ENCODE measurements at places on chromosomes 16 and 17.

GRCh38 chr16:23597003-23597756, 1.1 kb upstream of the NDUFAB1 start:
- peak; percentile 18 for ATAC-seq

DNA sequence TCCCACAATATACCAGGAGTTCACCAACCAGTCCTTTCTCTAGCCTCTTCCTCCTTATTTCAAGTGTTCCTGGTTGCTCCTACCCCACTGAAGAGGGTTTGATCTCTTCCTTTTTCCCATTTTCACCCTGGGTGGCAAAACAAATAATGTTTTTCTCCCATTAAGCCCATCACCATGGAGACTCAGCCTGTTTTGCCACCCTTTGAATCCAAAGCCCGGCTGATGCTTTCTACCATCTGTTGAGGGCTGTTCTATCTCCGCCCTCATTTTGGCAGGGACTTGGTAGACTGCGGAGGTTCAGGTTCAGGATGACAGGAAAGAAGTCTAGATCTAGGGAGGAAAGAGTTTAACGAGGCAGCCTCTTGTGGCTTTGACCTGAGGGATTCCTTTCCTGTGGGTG, 2.6 kb downstream of the DNAH2 start:
- no peak for ATAC-seq

DNA sequence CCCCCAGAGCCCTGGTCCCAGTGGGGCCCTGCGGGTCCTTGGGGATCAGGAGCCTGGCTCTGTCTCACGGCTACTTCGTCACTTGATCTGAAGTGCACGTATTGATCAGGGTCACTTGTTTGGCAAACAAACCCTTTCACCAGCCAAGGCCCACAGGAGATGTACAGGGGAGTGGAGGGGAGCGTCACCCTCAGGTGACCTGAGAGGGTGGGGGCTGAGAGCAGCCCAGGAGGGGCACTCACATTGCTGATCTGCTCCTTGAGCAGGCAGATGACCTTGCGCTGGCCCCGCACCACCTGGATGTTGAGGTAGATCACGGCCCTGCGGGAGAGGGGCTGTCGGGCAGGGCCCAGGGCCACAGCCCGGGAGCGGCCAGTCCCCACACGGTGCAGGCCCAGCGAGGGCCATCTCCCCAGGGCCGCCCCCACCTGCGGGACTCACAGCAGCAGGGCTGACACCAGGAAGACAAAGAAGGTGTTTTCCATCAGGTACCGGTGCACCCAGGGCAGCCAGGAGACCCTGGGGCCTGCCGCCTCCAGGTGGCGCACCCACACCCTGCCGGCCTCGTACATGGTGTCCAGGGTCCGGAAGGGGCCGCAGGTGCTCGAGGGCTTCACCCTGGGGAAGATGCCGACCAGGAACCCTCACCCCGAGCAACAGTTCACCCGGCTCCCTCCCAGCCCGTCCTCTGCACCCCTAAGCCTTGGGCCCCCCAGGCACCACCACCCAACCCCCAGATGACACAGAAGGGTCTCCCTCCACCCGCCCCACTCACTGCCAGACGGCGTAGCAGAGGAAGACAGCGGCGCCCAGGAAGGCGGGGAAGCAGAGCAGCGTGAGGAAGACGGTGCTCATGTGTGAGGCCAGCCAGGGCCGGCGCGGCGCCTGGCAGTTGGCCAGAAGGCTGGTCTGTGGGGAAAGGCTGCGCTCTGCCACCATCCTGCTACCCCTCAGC, 11.3 kb downstream of the TMC6 start:
- ATAC-seq: peak; percentile 60

GRCh38 chr17:82661717-82662683, 13.8 kb upstream of the WDR45B start:
- no peak for ATAC-seq

DNA sequence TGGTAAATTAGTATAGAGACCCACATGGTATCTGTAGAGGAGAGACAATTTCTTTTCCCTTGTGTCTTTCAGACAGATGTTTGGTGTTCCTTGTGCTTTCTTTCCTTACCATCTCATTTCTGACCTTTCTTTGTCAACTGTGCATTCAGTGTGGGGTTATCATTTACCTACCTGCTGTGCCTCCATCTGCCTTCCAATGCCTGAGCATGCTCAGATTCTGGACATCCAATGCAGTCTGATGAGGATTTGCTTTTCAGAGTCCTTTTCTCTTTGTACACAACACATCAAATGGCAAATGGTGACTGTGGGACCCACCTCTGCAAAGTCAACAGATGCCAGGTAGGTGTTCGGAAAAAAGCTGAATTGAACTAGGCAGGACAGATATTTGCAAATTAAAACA, 364.8 kb downstream of the CA10 start:
- no peak for ATAC-seq

- ATAC-seq: no peak
Observed at GRCh38 chr17:1766382-1767135, 4.7 kb downstream of the SERPINF1 start.

DNA sequence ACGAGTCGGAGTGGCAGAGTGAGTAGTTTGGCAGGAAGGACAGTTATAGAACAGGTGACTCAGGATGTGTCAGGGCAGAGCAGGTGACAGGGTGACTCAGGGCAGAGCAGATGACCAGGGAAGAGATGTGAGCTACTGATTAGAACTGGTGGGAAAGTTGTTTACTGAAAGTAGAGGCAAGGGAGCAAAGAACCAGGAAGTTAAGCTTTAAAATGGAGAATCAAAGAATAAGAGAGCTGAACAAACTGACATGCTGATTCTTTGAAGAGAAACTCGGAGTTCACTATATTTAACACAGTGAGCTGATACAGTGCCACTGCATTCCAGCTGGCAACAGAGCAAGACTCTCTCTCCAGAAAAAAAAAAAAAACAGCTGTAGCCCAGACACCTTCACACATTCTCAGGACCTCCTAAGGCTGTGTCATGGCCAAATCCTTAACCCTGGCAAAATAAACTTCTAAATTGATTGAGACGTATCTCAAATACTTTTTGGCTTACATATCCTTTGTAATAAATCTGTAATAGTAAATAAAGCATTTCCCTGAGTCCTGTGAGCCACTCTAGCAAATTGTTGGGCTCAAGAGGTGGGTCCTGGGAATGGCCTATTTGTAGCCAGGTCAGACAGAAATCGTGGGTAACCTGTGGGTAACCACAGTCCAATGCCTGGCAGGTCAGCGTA, 12.3 kb upstream of the UBE2I start:
- no peak for ATAC-seq

DNA sequence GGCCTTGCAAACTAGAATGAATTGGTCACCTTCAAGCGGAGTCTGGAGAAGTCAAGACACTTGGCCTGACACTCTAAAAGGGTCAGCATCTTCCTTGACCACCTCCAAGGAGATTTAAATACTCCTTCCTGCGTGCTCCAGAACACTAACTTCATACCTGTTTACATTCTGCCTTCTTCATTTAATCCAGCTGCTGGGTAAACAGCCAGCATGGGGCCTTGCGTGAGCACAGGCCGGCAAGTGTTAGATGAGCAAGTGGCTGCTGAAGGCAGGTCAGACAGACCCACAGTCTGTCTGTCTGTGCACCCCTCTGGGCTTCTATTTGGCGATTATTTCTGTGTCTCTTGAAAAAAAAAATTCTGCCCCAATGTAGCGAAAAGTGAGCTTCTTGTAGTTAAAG, 153.8 kb downstream of the MSI2 start:
- ATAC-seq: no peak

GRCh38 chr17:30819971-30820705, 4.4 kb downstream of the CRLF3 start:
- no peak for ATAC-seq

- ATAC-seq: no peak
Observed at GRCh38 chr17:8237175-8237574, 10.7 kb downstream of the CTC1 start.

DNA sequence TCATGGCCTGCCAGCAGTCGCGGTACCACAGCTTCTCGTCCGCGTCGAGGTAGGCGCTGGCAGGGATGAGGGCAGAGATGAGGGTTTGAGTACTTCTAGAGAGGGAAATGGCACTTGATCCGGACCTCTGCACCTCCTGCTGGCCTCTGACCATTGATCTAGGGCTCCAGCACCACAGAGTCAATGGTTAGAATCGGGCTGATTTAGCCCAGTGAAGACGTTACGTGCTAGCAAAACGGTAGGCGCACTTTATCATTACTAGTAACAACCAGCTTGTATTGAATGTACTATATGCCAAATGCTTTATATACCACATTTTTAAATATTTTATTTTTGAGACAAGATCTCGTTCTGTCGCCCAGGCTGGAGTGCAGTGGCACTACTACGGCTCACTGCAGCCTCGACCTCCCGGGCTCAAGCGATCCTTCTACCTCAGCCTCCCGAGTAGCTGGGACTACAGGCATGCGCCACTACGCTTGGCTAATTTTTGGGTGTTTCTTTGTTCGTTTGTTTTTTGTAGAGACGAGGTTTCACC, 526 bp downstream of the TSNAXIP1 start:
- ATAC-seq: peak; percentile 41

DNA sequence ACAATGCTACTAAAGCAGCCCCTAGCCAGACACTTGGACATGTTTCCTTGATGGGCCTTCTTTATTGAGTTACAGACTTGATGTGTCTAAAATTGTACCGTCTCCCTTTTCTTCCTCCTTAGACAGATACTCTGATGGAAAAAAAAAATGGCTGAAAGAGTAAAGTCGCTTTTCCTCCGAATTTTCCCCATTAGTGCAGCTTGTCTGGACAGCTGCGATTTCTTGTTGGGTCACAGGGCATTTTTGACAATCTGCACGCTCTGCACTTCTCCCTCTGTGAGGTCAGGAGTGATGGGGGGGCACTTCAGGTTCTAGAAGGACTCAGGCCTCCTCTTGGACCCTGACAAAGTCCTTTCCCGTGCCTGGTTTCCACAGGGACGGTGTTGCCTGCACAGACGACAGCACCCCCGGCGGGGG, 968 bp upstream of the PRKAR1A start:
- ATAC-seq: no peak

DNA sequence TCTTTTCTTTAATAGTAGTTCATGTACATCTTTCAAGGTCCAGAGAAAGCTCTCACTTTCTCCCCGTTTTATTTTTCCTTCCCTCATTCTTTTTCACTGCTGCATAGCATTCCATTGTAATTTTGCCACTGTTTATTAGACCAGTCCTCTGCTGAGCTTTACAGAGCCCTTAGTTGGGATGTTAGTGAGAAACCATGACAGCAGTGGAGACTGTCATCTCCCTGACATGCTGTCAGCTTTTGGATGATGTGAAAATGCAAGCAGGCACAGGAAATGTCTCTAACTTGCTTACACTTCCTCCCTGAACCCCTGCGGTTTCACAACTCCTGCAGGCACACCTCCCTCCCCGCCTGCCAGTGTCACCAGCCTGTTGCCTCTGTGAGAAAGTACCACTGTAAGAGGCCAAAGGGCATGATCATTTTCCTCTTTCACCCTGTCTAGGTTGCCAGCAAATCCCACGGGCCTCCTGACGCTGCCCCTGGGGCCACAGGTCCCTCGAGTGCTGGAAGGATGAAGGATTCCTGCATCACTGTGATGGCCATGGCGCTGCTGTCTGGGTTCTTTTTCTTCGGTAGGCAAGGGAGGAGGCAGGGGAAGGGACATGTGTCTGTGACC, at the start of gene ITGAL:
ITGAL (plus strand) TSS at position 415 of the 615 bp plus-strand sequence; CDS start at position 511, 96 bp downstream.
- ATAC-seq: no peak

GRCh38 chr16:78438632-78439031, 339.2 kb downstream of the WWOX start:
- ATAC-seq: no peak

DNA sequence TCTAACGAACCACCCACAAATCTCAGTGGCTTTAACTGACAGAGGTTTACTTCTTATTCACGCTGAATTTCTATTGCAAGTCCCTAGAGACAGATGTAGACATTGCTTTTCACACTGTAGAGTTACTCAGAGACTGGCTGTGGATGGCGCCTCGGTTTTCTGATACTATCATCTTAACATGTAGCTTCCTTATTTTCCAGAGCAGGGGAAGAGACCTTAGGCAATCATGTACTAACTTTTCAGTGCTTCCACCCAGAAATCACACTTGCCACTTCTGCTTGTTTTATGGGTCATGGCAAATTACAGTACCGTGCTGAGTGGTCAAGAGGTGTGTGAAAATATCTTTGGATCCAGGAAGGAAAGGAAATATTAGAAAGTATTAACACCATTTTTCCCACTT, 65.4 kb downstream of the MAF start:
- ATAC-seq: no peak

DNA sequence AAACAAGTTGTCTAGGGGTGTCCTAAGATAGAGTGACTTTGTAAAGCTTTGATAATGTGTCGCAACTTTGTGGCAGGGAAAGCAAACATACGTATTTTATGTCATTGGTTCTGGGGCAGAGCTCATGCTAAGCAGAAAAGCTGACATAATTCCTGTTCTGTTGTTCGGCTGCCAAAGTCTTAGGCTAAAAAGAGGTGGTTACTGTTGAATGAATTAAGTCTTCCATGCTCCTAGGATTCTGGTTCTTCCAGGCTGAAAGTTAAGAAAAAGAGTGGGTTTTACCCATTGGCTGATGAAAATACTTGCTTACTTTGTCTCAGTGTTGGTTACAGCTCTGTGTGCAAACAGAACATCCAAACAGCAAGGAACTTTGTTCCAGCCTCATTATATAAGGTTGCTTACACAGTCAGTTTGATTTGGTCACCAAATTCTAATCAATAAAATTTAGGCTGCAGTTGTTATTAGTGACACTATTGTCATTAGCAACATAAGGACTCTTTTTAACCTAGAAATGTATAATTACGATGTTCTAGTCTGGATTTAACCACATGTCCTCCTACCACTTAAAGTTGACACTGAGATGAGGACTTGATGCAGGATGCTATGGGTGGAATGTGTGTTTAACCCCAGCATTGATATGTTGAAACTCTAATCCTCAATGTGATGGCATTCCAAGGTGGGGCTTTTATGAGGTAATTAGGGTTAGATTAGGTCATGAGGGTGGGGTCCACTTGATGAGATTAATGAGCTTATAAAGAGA, 114.0 kb upstream of the GOT2 start:
- no peak for ATAC-seq

DNA sequence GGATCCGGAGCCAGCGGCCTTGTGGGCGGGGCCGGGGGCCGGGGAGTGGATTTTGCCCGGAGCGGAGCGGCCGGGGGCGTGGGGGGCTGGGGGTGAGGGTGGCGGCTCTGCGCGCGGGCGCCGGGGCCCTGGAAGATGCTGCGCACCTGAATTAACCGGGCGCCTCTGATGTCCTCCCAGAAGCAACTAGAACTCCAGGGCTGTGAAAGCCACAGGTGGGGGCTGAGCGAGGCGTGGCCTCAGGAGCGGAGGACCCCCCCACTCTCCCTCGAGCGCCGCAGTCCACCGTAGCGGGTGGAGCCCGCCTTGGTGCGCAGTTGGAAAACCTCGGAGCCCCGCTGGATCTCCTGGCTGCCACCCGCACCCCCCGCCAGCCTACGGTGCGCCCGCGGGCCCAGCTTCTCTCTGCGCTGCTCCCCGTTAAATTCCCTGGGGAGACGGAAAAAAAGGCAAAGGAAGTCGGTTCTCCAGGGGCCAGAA, 549 bp downstream of the SLC26A11 start:
- peak; percentile 44 for ATAC-seq

GRCh38 chr17:81566461-81567126, 14.4 kb upstream of the FAAP100 start:
- peak; percentile 96 for ATAC-seq

GRCh38 chr17:73635101-73635817, 9.0 kb downstream of the SDK2 start:
- ATAC-seq: no peak

GRCh38 chr16:79559532-79559931, 41.0 kb downstream of the MAF start:
- no peak for ATAC-seq

All from SK-N-SH treated with all-trans-retinoic acid at 6 μM for 48 hours (cell line).